ENCODE measurements at places on chromosomes 7 and 10. TPM values are rescaled to one million over a fixed set of nuclear protein-coding genes. Genes with fewer than 3 reads are reported as not detected.
A peak's percentile ranks its signal among the peaks of the same experiment; 100 is the strongest.

GRCh38 chr10:125089469-125089868 lies 70.9 kb downstream of the CTBP2 start:
- no peaks in the 10 kb centered on the region for H3K36me3 ChIP-seq
- no peaks in the 10 kb centered on the region for H3K27me3 ChIP-seq
- H3K27ac ChIP-seq, result no peak overlapping the region
- H3K4me3 ChIP-seq, result no peak overlapping the region
- no peak for DNase-seq

GRCh38 chr7:21193895-21194294 lies 234.0 kb upstream of the SP4 start:
- DNase-seq, result peak; percentile 24
- H3K36me3 ChIP-seq, result no peaks in the 10 kb centered on the region
- H3K27ac ChIP-seq, result no peak overlapping the region
- no peaks in the 10 kb centered on the region for H3K27me3 ChIP-seq

DNA sequence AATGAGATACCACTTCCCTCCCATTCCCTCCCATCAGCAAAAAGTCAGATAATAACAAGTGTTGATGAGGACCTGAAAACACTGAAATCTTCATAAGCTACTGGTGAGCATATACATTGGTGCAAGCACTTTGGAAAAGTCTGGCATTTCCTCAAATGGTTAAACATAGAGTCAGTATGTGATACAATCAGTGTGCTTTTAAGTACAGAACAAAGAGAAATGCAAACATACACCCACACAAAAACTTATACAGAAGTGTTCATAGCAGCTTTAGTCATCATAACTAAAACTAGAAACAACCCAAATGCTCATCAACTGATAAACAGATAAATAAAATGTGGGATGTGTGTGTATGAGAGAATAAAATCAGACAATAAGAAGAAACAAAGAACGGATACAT lies 261.9 kb downstream of the ELMO1 start:
- DNase-seq, result peak; percentile 26
- peaks cover 27% of the 10 kb centered on the region for H3K4me1 ChIP-seq
- no peaks in the 10 kb centered on the region for H3K27me3 ChIP-seq

- DNase-seq, result no peak
- H3K36me3 ChIP-seq, result no peaks in the 10 kb centered on the region
- no peaks in the 10 kb centered on the region for H3K27me3 ChIP-seq
- H3K4me3 ChIP-seq, result no peak overlapping the region
- peaks cover 19% of the 10 kb centered on the region for H3K4me1 ChIP-seq
- H3K27ac ChIP-seq, result no peak overlapping the region
Observed at GRCh38 chr7:157291404-157292080, 45.3 kb upstream of the DNAJB6 start.

- H3K4me1 ChIP-seq, result no peaks in the 10 kb centered on the region
- no peak for DNase-seq
- H3K27ac ChIP-seq, result no peak overlapping the region
- no peak overlapping the region for H3K4me3 ChIP-seq
- H3K36me3 ChIP-seq, result no peaks in the 10 kb centered on the region
- no peaks in the 10 kb centered on the region for H3K27me3 ChIP-seq
Observed at GRCh38 chr10:127344346-127344745, 148.0 kb upstream of the INSYN2A start.

DNA sequence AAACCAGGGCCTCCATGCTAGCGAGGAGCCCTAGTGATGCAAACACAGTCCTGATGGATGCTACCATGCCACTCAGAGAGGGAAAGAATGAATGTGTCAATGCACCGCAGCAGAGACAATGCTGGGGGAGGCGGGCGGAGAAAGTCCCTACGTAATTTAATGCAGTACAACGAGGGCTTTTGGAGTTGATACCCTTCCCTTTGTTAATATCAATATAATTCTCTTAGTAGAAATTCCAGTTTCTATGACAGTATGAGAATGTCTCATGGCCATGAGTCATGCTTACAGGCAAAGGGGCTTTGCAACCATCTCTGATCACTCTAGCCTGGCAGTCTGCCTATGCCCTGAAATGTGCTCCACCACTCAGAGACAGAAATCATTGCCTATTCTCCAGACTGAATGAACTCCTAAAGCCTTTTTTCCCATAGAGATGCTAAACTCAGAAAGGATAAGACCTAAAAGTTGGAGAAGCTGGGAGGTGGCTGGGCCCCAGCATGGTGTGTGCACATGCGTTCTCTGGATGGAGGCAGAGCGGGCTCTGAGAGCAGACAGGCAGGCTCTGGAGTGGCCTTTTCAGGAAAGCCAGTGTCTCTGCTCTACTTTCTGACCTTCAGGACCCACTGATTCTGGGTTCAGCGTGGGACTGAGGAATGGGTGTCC lies 20.3 kb upstream of the GIMAP2 start:
- no peaks in the 10 kb centered on the region for H3K36me3 ChIP-seq
- no peak overlapping the region for H3K27ac ChIP-seq
- H3K27me3 ChIP-seq, result no peaks in the 10 kb centered on the region
- no peak for DNase-seq

The MYL10 gene
- total RNA-seq, result not detected
